ENCODE measurements at places on chromosomes 2 and 18.

DNA sequence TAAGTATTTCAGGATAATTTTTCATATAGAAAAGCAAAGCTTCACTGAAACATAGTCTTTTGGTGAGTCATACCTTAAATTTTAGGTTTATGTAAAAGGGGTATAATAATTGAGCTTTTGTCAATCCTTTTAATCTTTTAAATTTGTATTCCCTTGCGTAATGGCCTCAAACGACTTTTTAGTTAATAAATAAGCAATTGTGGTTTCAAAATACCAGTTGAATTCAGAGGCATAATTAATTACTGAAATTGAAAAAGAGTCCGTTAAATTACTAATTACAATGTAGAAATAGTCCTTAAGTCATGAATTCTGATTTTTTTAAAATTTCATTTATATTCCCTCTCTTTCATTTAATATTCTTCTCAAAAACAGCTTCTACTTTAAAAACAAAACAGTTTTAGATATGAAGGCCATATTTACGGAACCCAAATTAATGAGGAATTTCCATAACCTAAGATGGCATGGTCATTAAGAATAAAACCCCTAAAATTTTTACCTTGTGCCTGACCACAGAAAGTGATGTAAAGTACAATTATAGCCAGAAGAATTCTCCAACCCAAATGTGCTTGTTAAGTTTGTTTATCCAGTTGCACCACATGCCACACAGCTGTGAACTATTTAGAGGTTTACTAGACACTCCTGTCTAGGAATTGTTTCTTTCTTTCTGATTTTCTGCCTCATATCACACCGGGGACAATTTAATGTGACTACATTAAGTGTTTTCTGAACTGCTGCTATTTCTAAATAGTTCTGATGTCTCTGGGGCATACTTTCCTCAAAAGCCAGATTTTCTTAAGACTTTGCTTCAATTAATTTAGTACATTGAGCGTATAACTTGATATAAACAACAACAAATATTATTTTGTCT, 60.7 kb upstream of the ITGA4 start:
- no peak for DNase-seq

DNA sequence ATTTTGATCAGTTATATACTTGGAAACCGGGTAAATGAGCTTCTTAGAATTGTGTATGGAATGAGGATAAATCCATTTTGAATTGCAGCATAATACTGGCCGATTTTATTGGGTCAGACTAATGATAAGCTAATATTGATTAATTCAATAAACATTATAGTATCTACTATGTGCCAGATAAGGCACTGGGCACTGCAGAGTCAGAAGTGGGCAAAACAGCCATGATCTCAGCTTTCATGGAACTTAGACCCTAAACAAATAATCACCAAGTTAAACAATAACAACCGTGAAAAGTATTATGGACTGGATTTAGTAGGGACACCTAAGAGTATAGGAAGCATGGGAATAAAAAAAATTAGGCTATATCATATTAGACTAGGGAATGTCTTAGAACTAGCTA, 297.0 kb upstream of the PKDCC start:
- no peak for DNase-seq

DNA sequence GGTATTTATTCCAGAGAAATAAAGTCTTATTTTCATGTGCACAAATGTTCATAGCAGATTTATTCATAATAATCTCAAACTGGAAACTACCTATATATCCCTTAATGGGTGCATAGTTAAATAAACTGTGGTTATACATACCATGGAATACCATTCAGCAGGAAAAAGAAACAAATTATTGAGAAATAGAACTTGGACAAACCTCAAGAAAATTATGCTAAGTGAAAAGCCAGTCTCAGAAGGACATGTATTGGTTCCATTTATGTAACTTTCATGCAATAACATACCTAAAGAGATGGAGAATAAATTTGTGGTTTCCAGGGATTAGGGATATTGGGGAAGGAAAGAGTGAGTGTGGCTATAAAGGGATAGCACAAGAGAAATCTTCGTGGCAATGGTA, 452.6 kb downstream of the SETBP1 start:
- no peak for DNase-seq

DNA sequence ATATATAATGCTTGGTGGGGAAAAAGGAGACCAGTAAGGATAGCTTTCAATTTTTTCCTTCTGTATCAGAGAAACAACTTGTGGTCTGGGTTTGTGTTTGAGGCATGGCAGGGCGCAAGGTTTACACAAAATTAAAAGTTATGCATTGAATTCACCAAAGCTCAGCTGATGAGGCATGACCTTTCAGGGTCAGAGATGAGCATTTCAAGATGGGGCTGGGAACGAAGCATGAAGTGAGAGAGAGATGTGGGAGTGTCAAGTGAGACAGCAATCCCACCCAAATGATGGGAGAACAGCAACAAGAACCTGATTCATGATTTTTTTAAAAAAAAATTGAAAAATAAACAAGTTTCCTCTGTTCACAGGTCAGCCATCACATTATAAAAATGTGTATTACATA, 4.9 kb downstream of the GPR55 start:
- no peak for DNase-seq

DNA sequence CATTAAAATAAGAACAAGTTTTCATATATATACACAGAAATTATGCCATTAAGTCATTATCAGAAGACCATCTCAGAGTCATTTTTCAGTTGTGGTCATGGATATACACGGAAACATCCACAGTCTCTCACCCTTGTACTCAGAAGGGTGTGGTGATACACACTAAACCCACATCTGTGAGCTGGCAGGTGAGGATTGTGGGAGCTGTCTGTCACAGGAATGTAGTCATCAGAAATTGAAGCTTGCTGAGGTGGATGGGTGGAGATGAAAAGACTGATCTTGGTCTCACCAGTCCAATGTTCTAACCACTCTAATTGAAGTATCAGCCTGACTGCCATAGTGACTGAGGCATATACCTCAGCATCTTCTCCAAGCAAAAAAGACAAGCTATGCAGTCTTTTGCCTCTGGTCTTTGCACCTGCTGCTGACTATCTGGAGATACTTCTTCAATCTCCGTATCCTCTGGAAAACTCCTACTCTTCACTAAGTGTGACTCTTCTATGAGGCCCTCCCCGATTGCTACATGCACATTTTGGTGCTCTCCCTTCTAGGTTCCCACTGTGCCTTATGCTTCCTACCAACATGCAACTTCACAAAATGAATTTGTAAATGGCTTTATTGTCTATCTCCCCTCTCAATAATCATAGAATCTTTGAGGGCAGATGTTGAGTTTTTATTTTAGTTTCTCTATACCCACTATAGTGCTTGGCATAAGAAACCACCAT, 232.8 kb downstream of the DYM start:
- DNase-seq = no peak

- no peak for DNase-seq
These were observed 265.1 kb downstream of the SH3BP4 start for GRCh38 chr2:235216901-235217300.

DNA sequence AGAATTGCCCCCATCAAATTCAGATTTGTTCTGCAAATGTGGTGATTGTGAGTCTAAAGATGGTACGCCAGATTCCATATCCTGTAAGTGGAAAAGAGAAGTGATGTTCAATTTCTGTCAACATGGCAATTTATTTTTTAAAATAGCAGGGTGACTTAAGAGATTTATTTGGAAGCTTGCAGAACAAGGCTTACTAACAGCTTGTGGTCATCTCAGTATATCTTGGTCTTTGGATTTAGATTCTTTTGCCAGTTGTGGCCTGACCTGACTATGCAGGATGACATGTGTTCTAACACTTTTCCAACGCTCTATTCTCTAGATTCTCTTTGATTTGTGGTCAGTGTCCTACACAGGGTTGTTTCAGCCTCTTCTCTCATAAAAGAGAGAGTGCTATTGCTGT, 74.4 kb downstream of the MAP3K20 start:
- no peak for DNase-seq

- DNase-seq = no peak
These were observed 110.7 kb upstream of the STPG4 start for GRCh38 chr2:47265751-47266231.

GRCh38 chr2:69168144-69168813, 155.3 kb downstream of the ANTXR1 start:
- no peak for DNase-seq

DNA sequence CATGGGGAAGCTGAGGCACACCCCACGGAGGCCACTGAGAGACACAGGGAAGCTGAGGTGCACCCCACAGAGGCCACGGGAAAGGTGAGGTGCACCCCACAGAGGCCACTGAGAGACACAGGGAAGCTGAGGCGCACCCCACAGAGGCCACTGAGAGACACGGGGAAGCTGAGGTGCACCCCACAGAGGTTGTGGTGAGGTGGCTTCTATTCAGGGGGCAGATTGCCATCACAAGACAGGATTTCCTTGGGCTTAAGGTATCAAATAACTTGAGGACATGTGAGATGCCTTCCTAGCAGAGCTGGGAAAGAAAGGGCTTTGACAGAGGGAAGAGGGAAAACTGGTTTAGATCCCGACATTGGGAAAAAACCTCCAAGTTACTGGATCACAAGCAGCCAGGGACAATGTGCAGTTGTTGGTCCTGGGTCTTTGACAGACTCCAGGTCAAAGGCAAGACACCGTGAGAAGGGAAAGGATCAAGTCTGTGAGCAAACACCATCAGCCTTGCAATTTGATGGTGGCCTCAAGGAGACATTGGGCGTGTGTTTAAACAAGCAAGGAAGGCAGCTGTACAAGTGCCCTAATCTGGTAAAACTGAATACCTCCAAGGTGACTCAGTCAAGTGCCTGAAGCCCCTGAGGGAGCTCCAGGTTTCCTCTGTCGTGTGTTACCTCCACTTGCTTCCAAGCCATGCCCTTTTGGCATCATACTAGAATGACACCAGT, 133.2 kb upstream of the EPAS1 start:
- no peak for DNase-seq

GRCh38 chr18:39561126-39561525, 1995.5 kb upstream of the CELF4 start:
- DNase-seq = no peak

- DNase-seq = no peak
These were observed 272.3 kb upstream of the COL3A1 start for GRCh38 chr2:188701836-188702235.

GRCh38 chr18:36273347-36273746, 24.2 kb upstream of the FHOD3 start:
- no peak for DNase-seq
